Fibroblast of skin of abdomen (primary cell): ENCODE measurements at places on chromosomes 7 and 10.

- DNase-seq, result no peak
Observed at GRCh38 chr7:50462361-50462760, 12.2 kb upstream of the FIGNL1 start.

- no peak for DNase-seq
Observed at GRCh38 chr10:103546401-103546800, 52.9 kb downstream of the NEURL1 start.

DNA sequence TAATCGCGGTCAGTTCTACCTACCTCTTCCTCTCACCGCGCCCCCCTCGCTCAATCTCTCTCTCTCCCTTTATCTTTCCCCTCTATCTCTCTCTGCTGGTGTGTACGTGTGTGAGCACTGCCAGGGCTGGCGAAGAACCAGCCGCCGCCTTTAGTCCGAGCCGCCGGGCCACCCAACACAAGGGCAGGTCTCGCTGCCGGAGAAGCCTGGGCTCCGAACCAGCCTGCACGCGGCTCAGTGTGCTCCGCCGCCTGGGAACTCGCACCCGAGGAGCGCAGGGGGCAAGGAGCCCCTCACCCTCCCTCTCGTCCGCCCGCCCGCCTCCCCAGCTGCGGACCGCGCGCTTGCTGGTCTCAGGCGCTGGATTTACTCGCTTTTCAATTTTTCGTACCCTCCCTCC, 1.7 kb downstream of the NXPH1 start:
- no peak for DNase-seq

GRCh38 chr10:3491571-3491970, 293.4 kb downstream of the KLF6 start:
- no peak for DNase-seq

- DNase-seq, result no peak
Observed at GRCh38 chr10:107071301-107071700, 93.2 kb downstream of the SORCS1 start.

- DNase-seq, result peak; percentile 9
Observed at GRCh38 chr10:16520900-16521299, 779 bp downstream of the C1QL3 start.
